Mesothelial cell of epicardium (in vitro differentiated cells): ENCODE measurements at places on chromosomes 1 and 21.

DNA sequence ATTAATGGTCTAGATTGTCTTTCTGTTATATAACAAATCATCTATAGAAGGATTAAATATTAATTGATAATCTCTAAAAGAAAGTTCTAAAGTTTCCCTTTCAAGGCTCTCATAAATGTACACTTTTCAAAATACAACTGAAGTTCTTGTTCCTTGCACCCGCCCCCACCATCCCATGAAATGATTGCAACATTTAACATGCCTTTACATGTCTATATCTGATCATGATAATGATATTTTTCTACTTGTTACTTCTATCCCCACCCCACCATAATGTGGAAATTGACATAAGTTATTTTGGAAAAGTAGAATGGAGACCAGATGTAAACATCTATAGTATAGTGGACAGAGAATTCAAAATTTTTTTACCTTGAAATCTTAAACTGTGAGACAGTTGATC is 186.6 kb downstream of the NTNG1 start:
- DNase-seq = no peak

DNA sequence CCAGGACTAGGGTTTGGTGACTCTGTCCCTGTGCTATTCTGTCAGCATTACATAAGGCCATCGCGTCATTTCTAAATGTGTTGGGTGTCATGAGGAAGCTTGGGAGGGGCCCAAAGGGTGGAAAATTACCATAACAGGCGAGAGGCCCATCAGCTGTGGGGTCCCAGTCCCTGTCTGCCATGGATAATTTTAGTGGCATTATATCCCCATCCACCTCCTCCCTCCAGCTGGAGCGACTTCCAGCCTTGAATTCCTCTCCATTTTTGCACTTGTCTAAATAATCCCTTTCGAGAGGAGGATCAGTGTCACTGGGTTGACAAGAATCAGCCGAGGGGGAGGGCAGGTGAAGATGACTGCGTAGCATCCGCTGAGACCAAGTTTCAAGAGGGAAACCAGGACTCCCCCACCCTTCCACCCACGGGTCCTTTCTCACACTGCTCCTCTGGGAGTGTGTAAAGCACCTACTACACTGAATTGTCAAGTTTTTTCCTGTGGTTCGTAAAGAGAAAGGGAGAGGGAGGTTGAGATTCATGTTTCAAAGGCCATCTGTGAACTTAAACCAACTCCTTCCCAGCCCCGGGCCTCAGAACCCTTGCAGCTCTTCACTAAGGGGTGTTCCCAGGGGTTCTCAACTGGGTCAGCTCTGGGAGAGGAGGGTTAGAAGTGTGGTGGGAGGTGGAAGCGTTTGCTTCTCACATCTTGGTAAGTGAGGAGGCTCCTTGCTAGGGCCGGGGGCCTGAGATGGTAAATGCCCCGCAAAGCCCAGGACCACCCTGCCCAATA is 29.2 kb downstream of the VASH2 start:
- no peak for DNase-seq

DNA sequence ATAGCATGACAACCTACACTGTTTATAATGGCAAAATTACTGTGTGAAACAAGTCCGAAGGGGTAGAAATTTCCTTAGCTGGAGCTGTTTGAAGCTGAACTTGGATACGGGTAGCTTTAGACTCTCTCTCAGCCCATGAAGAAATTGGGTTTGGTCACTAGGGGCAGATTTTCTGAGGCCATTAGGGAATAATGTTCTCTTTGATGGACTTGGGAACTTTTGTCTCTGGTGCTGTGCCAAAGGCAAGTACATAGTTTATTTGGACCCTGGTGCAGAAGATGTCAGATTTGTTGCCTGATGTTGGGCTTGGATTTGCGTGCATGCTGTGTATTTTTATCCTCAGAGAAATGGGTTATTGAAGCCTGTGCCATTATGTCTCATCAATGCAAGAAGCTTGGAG is 109.6 kb downstream of the VPS13D start:
- no peak for DNase-seq

DNA sequence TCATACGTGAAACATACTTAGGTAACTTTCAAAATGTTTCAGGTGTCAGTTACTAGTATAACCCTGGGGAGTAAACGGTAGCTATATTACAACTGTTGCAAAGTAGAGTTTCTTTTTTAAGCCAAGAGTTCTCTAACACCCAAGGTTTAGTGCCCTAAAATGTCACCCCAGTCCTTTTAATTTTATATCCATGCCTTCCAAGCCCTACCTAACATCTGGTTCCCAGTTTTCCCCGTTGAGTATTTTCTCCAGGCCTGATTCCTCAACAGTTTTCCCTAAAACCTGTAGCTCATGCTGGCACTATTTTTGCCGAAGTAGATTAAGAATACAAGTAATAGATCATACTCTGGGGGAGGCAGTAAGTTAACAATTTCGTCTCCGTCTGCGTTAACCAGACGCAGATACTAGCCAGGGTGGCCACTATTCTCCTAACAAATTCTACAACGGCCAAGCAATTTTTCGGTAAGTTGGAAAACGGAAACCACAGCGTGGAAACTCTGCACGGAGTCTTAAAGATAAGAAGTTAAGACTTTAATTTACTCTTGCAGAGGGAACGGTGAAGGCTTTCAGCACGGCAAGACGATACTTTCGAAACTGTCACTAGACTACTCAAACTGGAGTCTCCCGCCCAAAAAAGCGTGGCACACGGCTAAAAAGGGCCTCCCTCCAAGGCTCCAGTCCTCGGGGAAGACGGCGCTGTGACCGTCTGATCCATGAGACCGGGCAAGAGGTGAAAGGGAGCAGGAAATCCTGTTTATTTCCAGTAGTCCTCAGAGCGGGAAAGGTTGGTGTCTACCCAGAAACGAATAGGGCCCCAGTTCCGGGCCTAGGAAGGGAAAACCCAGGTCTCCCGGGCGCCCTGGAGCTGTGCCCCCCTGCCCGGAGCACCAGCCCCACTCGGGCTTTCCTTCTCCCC is 945 bp downstream of the SRSF4 start:
- no peak for DNase-seq

- DNase-seq = no peak
Observed at GRCh38 chr1:42163114-42163513, 1.4 kb downstream of the GUCA2A start.

DNA sequence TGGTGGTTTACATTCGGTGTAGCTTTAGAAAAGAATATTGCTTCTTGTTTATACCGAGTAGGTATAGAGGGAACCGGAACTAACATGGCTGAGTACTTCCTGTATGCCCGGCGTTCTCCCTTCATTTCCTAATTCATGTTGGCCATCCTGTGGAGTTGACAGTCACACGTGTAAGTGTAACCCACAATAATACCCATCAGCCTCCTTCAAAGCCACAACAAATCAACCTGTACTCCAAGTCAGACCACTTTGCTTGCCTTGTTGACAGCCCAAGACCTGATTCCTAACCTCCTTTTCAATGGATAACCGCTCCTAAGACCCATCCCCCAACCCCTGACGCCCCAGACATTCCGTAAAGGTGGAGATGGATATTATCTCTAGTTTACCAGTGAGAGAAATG is 42.1 kb downstream of the UBE2U start:
- DNase-seq = no peak

DNA sequence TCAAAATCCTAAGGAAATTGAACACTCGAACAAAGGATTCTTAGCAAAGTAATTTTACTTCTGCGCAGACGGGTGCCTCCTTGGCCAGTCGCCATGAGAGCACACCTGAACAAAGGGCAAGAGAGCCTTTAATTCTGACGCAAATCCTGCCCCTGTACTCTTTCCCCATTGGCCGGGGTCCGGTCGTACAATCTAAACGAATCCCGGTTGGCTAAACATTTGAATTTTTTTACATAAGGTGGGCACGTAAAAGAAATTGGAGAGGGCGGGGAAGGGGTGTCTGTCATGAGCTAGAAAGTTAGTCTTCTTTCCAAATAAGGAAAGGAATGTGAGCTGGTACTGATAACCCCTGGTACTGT is 8.2 kb upstream of the IL22RA1 start:
- peak; percentile 73 for DNase-seq

GRCh38 chr1:149888247-149888998 is 10.9 kb upstream of the BOLA1 start:
- DNase-seq = peak; percentile 37

GRCh38 chr21:44819283-44820243 is 1.7 kb upstream of the SUMO3 start:
- DNase-seq = no peak

- DNase-seq = no peak
Observed at GRCh38 chr1:44661781-44662682, 12.2 kb downstream of the TMEM53 start.

- no peak for DNase-seq
Observed at GRCh38 chr21:28705616-28706015, 287.1 kb downstream of the LTN1 start.

- no peak for DNase-seq
Observed at GRCh38 chr1:77954521-77954920, 24.4 kb downstream of the FUBP1 start.

DNA sequence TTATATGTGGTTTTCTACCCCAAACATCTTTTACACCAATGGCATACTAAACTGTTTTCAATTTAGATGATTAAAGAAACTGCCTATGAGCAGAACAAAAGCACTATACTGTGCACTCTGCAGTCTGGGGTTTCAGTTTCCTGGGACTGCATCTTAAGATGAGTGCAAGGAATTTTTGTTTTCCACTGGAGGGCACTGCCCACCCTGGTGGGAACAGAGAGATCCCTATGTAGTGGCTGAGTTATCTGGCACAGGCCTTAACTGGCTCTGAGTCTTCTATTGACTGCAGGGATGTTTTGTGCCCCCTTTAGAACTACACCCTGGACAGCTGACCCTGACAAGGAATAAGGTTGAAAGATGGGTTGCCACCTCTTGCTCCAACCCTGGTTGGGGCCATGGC is 12.0 kb downstream of the PROK1 start:
- DNase-seq = no peak

- DNase-seq = no peak
Observed at GRCh38 chr1:27363766-27364695, 2.7 kb downstream of the MAP3K6 start.

DNA sequence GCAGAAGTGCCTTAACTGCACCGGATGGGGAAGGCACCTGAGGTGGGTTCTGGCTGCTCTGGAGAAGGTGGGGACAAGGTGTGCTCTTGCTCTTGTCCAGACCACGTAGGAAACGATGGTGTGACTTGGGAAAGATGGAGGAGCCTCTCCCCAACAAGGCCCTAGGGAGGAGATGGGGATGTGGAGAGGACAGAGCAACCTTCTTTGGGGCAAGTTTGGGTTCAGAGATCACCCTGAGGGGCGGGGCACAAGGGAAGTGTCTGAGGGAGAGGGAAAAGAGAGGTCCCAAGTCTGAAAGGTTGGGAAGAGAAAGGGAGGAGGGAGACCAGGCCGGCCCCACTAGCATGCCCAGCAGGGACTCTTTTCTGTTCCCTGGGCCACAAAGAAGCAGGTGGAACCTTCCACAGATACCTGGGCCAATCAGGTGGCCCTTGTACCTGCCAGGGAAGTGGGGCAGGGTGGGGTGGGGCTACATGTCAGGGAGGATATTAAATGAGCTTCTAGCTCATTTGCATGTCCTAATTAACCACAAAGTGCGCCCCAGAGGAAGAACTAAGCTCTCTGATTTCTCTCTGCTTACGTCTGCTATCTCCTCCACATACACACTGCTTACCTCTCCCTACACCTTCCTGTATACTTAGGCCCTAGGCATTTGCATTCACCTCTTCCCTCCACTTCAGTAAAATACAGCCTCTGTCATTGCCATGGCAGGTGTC is 15.9 kb downstream of the INKA2 start:
- DNase-seq = no peak

GRCh38 chr1:170874671-170875070 is 60.7 kb upstream of the MROH9 start:
- DNase-seq = no peak

- DNase-seq = no peak
Observed at GRCh38 chr1:55289042-55289441, 73.9 kb upstream of the USP24 start.

DNA sequence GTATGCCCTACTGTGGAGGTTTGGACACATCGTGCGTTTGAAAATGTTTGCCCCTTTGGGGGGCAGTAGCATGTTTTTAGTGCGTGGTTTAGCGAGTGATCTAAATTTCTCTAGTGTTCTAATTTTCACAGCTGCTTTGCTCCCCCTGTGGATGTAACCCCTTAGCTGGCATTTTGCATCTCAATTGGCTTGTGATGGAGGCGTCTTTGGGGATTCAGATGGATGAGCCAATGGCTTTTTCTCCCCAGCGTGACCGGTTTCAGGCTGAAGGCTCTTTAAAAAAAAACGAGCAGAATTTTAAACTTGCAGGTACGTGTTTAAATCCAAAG is 836 bp downstream of the CDC7 start:
- no peak for DNase-seq

DNA sequence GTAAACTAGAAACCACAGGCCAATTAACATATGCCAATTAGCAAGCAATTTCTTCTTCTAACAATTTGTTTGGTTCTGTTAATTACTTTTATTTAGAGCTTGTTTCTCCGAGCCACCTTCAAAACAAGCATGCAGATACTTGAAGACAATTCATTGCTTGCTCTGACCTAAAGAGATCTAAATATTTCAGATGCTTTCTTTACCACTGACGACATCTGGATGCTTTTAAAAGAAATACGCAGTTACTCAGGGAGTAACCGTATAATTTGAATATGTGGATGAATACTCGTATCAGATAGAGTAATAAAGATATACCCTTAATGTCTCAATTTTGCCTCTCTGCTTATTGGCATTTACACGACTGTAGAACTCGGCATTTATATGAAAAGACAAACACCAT is 390.0 kb downstream of the DISC1 start:
- DNase-seq = no peak

DNA sequence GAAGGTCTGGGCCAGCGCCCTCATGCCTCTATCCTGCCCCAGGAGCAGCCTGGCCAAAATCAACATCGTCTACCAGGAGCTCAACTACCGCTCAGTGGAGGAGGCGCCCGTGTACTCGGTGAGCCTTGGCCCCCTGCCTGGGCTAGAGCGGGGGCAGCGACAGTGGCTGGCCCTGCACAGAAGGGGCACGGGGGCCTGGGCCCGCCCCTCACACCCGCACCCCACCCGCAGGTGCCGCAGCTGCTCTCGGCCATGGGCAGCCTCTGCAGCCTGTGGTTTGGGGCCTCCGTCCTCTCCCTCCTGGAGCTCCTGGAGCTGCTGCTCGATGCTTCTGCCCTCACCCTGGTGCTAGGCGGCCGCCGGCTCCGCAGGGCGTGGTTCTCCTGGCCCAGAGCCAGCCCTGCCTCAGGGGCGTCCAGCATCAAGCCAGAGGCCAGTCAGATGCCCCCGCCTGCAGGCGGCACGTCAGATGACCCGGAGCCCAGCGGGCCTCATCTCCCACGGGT is 10.8 kb downstream of the SCNN1D start:
- DNase-seq = no peak

GRCh38 chr21:33162436-33162951 is 67.2 kb upstream of the IFNAR2 start:
- DNase-seq = no peak

DNA sequence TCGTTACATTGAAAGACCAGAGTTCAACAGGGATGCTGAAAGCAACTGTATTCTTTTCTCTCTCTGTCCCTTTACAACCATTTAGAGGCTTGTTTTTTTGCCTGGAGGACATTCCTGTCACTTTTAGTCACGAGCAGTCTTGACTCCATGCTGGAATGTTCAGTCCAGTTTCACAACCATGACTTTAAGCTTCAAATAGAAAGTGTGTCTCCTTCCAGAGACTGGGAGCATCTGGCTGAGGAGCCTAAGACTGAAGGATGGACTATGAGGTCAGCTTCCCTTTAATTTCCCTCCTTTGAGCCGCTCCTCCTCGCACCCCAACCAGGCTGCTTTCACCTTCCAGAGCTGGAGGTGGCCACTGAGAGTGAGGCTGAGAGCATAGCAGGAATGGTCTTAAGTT is 10.5 kb upstream of the RYR2 start:
- no peak for DNase-seq

- no peak for DNase-seq
Observed at GRCh38 chr1:205316161-205316566, 5.4 kb downstream of the NUAK2 start.

GRCh38 chr1:179677882-179678281 is 65.2 kb upstream of the FAM163A start:
- no peak for DNase-seq
